ENCODE measurements at places on chromosomes 7 and 10.

GRCh38 chr7:144735505-144736276 lies 100.2 kb downstream of the TPK1 start:
- no peak for DNase-seq

DNA sequence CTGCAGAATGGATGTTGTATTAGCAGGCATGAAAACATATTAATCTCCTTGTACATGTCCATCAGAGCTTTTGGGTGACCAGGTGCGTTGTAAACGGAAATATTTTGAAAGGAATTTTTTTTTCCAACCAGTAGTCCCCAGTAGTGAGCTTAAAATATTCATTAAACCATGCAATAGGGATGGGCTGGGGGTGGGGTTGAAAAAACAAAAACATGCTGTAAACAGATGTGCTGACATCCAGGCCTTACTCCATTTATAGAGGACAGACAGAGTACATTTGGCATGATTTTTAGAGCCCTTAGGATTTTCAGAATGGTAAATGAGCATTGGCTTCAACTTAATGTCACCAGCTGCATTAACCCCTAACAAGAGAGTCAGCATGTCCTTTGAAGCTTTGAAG lies 50.2 kb downstream of the PTPN12 start:
- no peak for DNase-seq

GRCh38 chr7:30831936-30832335 lies 60.7 kb downstream of the MINDY4 start:
- no peak for DNase-seq

GRCh38 chr10:129521161-129522025 lies 54.4 kb downstream of the MGMT start:
- no peak for DNase-seq

GRCh38 chr10:79202188-79203013 lies 133.6 kb downstream of the ZMIZ1 start:
- DNase-seq, result peak; percentile 64
